ENCODE measurements at places on chromosomes 2 and 18.

- no peak for DNase-seq
Observed at GRCh38 chr2:74496997-74497776, 2.2 kb downstream of the LBX2 start.

GRCh38 chr2:76501641-76502040, 790.9 kb upstream of the GCFC2 start:
- no peak for DNase-seq

- peak; percentile 74 for DNase-seq
Observed at GRCh38 chr2:109128048-109128615, 873 bp upstream of the SH3RF3 start.

DNA sequence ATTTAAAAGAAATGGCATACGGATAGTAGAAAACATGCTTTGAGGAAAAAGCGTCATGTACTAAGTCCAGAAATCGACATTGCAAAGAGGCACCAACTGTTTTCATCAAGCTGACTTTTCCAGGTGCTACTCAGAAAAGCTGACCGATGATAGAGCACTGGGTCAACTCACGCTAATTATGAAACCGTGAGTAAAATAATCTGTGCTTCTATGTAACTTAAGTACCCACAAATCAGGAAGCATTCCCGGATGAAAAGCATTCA, 353 bp upstream of the NUP35 start:
- DNase-seq, result no peak

- DNase-seq, result no peak
Observed at GRCh38 chr2:76210551-76210950, 499.8 kb upstream of the GCFC2 start.

- DNase-seq, result no peak
Observed at GRCh38 chr2:240355001-240355891, 80.2 kb upstream of the GPC1 start.

DNA sequence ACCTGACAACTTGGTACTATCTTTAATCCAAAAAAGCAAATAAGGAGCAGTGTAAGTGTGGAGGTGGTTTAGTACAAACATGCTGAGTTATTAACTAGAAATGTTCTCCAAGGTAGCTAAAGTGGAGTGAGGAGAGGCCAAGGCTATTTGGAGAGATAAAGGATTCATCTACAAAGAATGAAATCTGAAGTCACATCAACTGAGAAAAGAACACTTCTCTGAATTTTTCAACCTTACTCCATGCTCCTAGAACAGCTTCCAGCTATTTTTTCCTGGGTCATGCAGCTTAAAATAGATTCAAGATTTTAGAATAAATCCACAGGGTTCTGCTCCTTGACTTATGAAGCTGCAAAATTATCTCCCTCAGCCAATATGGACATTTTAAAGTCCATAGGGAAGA, 18.7 kb downstream of the IMMT start:
- no peak for DNase-seq

DNA sequence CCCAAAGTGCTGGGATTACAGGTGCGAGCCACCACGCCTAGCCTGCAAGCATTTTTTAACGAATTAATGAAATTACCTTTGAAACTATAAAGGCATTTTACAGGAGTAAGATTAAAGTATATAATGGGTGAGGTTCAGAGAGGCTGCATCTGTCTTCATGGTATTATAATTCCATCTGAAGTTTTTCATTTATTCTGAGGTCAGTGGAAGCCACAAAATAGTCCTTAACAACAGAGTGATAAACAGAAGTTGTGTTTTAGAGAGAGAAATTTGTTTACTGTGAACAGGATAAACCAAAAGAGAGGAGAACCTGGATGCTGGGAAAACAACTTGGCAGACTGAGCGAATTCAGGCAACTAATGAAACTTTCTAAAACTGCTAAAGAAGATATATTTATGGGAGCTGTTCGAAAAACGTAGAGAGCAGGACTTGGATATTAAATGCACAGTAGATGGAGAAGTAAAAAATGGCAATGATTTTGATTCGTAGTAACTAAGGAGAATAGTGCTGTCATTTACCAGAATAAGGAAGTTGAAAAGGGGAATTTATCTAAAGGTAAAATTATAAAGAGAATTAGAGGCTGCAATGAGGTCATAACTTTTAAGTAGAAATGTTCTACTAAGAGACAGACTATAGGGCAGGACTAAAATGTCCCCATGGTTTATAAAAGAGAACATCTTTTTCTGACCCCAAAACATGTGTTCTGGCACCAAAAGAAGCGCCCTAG, 37.9 kb upstream of the ITGA4 start:
- no peak for DNase-seq

- DNase-seq, result no peak
Observed at GRCh38 chr2:170467568-170468422, 247.3 kb upstream of the SP5 start.

DNA sequence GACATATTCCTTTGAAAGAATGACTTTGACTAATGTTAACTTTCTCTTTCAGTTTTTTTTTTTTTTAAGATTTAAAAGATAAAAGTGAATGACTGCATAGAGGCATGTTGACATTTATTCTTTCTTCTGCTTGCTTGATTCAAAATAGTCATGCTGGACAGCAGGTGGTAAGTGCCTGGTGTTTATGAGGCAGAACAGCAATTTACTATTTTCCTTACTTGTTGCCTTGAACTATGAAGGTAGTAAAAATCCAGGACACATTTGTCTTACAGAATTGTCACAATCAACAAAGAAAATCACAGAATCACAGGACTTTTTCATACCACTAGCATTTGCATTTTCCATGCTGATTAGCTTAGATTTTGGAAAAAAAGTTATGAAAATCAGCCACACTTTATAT, 388.3 kb downstream of the CTNNA2 start:
- DNase-seq, result no peak

- no peak for DNase-seq
Observed at GRCh38 chr2:55010915-55011314, 39.3 kb downstream of the RTN4 start.

DNA sequence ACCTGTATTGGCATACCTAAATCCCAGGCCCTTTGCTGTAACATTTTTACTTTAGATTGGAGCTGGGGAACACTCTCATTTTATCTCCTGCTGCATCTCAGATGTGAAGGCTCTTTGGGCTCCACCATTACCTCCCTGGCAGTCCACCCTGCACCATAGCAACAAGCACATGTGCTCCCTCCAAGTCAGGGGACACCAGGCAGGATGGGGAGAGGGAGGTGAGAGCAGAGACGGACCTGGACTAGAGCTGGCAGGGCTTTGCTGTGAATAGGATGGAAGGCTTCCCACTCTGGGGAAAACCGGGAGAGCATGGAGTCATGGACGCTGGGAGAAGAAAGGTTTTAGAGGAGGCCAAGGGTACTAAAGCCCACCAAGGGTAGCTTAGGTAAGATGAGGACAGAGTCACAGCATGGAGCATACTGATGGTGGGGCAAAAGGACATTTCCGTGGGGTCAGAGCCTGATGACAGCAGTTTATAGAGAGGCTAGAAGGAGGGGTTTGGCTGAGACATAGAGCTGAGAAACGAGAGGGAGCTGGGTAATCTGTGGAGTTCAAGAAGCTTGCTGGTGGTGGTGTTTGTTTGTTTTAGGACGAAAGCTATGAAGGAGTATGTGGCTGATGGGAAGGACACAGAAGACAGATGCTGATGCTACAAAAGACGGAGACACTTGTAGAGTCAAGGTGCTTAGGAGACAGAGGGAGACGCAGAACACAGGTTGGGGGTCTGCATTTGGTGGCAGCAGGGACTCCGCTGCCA, 134.8 kb downstream of the COL6A3 start:
- no peak for DNase-seq

DNA sequence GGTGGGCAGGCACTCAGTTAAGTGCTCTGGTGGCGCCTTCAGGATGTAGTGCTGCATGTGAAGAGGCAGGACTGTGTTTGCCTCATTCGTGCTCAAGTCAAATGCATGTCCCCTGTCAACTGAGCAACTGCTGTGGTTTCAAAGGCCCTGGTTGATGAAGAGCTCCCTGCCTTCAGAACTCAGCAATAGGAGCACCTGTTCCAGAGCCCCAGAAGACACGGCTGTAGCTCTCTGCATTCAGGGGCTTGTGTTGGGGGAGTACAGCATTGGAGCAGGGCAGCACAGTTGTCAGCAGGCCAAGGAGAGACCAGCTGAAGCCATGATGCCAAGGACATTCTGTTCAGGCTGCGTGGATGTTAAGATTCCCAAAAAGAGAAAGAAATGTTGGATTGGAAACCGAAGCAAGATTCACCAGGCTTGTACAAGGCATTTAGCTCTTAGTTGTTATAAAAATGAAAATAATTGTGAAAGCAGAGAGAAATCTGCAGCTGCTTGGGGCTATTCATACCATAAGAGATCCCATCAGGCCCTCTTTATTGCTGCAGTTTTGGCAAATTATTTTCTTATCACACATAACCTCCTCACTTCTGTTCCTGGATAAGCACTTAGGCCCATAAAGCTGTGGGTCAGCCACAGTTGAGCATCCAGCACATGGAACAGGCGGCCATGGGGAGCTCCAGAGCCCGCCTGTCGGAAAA, 252.4 kb upstream of the ZNF521 start:
- DNase-seq, result no peak

DNA sequence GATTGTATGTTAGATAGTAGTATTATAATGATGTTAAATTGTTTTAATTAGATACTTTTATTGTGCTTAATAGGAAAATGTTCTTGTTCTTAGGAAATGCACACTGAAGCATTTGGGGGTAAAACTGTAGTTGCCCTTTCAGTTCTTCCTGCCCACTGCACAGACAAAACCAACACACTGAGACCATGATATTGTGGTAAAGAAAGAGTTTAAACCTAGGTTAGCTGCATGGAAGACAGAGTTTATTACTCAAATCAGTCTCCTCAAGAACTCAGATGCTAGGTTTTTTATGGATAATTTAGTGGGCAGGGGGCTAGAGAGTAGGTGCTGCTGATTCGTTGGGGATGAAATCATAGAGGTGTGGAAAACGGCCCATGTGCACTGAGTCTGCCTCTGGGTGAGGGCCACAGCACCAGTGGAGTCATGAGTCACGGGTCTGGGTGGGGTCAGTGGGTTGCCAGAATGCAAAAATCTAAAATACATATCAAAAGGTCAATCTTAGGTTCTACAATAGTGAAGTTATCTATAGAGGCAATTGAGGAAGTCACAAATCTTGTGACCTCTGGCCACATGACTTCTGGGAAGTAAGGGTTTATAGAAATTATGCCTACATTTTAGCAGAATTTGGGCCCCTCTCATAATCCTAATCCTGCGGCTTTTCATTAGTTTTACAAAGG, 283.4 kb upstream of the FBXO11 start:
- DNase-seq, result no peak

DNA sequence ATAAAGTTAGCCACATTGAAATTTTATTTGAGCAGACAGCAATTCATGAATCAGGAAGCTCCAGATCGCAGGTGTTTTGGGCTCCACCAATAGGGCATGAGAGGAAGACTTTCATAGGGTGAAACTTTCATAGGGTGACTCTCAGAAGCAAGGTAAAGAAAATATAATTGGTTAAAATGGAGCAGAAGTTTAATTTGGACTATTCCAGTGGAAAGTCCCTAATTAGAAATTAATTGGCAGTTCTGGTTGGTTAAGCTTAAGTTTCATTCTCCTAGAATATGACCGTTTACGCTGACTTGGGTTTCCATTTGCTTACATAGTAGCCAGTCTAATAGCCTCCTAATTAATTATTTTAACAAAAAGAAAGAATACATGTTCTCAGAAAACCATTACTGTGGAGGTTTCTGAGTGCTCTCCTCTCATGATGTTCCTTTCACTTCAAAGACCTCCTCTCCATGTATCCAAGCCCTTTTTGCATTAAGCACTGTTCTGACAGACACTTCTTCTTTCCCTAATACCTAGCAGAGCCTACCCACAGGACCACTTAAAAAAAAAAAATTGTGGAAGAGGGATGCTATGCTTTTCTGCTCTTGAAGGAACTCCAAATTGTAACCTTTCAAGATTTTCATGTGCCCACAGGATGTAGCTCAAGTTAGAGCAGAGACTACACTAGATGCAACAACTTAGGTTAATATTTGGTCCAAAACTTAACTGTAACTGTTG, 99.1 kb downstream of the MREG start:
- no peak for DNase-seq

- DNase-seq, result no peak
Observed at GRCh38 chr18:48674758-48675351, 136.0 kb downstream of the CTIF start.

GRCh38 chr2:158725441-158725891, 69.7 kb upstream of the DAPL1 start:
- no peak for DNase-seq

DNA sequence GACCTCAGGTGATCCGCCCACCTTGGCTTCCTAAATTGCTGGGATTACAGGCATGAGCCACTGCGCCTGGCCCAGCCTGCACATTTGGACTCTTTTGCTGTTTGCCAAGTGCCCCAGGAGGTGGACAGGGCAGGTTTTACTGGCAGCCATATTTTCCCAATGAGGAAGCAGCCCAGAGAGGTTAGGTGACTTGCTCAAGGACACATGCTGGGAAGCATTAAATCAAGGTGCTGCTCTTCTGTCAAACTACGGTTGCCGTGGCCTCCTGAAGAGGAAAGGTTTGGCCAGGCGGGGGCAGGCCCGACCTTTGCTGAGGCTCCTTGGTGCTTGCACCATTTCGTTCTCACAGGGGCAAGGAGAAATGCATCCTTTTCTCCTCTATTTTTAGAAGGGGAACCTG, 44.0 kb downstream of the DNMT3A start:
- no peak for DNase-seq

GRCh38 chr18:61753373-61753772, 139.4 kb downstream of the RNF152 start:
- DNase-seq, result no peak

- DNase-seq, result no peak
Observed at GRCh38 chr18:58911241-58911640, 46.6 kb downstream of the ZNF532 start.

DNA sequence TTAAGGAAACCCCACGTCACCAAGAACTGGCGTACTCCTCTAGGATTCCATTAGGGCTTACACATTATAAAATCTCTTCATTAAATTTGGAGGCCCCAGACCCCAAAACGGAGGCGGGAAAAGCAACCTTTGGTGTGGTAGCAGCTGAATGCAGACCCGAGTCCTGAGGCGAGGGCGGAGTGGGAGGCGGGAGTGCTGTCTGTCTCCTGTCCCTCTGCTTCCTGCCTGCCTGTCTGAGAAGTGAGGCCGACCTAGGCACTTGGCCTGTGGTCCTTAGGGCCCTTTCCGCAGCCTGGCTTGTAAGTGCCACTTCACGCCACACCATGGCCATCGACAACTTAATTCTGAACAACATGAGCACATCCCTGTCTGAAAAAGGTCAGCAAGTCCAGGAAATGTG, 102.1 kb downstream of the RTN4 start:
- DNase-seq, result no peak

- DNase-seq, result no peak
Observed at GRCh38 chr2:113700186-113700841, 56.1 kb downstream of the SLC35F5 start.

- no peak for DNase-seq
Observed at GRCh38 chr2:86073225-86073624, 32.5 kb downstream of the POLR1A start.

DNA sequence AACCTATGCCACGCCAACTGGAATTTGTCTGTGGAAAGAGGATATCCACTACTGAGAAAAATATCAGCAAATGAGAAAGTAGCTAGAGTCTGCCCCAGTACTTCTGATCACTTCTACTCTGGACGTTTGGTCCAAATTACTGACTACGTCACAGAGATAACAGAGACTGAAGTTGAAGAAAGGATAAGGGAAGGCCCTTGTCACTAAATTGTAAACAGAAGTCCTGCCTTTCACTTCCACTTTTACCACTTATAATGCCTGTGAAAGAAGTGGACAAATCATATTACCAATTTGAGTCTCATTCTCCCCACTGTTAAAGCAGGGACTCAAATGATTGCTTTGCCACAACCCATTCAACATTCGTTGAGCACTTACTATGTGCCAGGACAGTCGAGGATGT, 173.9 kb upstream of the ERBB4 start:
- DNase-seq, result no peak

GRCh38 chr2:240564561-240565332, 3.5 kb upstream of the RNPEPL1 start:
- DNase-seq, result no peak

Data from anterior cingulate cortex (tissue), 58 donors.